Stimulated activated CD4-positive, alpha-beta T cell treated with anti-CD3 and anti-CD28 coated beads, Interleukin-12 subunit alpha, Interleukin-12 subunit beta, amount 100 ng/mL, for 4 hours (primary cell): ENCODE measurements at places on chromosomes 7 and 10.

DNA sequence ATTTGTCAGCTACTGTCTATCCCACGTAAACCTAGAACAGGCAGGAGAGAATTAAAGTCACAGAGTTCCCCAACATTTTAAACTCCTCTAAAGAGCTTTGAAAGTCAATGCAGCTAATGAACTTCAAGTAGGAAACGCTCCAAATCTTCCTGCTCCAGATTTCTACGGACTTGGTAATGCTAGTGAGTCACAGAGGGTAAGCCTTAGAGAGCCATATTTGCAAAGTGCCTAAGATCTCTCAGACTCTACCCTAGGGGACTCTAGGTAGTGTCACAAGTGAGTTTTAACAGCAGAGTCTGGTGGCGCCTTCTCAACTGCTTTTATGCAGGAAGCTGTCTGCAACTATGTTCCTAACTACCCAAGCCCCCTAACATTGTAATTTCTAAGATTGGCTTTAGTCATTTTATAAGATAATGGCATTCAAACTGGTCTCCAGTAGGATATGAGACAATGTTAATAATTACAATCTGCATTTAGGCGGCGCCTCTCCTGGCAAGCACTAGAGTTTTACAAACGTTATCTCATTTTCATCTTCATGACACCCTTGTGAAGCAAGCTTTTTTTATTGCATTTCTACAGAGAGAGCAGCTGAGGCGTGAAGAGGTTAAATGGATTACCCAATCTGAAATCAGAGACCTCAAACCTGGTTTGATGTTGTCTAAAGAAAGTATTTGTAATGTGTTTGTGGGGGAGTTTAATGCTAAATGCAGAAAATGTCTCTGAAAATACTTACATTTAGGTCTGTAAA is 22.0 kb upstream of the FZD1 start:
- DNase-seq = no peak

- DNase-seq = no peak
These were observed 20.2 kb upstream of the INSIG1 start for GRCh38 chr7:155277385-155277994.

DNA sequence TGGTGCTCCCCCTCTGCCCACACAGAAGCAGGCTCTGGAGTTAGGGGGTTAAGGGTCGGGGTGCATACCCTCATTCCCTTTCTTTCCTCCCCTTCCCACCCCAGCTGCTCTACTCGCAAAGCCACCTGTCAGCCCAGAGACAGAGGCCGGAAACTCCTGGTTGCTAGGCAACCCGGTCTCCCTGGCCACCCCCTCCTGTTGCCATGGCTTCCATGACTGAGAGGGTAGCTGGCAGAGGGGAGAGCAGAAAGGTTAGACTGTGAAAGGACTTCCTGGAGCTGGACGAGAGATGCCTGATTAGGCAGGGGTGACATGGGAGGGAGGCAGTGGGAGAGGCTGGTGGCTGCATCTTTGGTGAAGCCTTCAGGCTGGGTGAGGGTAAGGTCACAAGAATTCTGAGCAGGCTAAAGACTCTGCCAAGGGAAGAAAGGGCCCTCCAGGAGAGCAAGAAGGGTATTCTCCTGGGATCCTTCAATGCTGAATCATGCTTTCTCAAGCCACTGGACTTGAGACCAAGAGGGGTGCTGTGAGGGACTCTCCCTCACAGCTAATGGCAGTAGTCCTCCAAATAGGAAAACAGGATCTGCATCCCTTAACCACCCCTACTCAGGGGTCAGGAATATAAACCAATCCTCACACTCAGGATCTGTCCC is 5.4 kb downstream of the PSD start:
- no peak for DNase-seq

GRCh38 chr10:22341190-22341925 is 3.9 kb upstream of the SPAG6 start:
- no peak for DNase-seq

DNA sequence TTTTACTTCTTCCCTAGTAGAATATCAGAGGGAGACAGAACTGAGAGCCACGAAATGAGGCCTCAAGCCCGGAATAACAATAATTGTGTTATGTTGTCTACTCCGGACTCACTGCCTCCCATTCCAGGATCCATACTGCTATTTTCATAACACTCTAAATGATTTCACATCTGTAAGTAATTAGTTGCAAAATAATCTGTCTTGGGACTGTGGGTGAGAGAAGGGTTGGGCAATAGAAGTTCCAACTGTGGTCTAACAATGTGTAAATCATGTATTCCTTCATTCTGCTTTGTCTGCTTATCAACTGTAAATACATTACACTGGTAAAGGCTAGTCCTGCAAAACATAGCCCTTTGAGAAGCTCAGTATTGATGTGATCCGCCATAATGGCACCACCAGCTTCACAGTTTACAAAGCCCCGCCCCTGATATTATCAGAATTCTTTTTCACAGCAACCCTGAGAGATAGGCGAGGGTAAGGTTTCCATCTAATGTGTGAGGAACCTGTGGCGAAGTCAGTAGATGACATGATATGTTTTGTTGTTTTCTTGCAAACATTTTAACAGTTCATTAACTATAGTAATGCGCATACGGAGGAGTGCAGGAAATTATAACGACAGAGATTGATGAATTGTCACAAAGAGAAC is 265.7 kb upstream of the BMPER start:
- no peak for DNase-seq

GRCh38 chr7:12249706-12250105 is 38.6 kb downstream of the TMEM106B start:
- no peak for DNase-seq

GRCh38 chr10:6217611-6218010 is 14.9 kb downstream of the PFKFB3 start:
- DNase-seq = no peak

DNA sequence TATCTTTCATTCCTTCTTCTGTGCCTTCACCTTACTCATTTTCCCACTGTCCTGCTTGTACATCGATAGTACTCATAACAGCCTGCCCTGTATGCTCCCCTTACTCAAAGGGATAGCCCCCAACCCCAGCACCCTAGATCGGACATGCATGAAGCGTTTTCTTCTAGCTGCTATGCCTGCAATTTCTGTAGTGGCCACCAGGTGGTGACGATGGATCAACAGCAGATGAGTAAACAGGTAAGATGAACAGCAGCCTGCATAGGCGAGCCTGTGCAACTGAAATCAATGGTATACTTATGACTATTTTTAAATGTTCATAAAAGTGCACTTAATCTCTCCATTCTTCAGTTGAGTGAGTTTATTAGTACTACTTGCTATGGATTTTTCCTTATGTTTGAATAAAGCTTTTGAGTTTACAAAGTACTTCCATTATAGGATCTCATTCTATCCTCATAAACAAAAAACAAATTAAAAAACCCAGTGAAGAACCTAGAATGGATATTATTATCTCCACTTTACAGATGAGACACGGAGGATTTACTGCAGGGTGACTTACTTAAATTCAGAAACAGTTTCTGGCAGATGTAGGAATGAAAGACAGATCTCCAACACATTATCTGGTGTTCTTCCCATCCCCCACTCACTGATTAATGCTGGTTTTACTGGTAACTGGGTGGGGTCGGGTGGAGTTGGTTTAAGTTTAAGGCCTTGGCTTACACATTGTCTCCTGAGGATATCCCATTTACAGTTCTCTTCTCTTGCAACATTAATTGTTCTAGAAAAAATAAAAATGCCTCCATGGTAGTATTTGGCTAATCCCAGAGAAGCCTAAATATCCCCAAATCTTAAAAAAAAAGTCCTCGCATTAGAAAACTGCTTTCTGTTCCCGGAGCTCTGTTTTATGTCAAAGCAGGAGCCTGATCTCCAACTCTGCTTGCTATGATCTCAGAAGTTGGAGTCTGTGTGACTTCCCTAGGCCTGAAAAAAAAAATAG is 222.1 kb downstream of the GLI3 start:
- DNase-seq = peak; percentile 10

GRCh38 chr10:130222381-130222780 is 86.2 kb downstream of the GLRX3 start:
- DNase-seq = no peak

GRCh38 chr10:91682912-91683311 is 50.0 kb upstream of the PPP1R3C start:
- DNase-seq = no peak

DNA sequence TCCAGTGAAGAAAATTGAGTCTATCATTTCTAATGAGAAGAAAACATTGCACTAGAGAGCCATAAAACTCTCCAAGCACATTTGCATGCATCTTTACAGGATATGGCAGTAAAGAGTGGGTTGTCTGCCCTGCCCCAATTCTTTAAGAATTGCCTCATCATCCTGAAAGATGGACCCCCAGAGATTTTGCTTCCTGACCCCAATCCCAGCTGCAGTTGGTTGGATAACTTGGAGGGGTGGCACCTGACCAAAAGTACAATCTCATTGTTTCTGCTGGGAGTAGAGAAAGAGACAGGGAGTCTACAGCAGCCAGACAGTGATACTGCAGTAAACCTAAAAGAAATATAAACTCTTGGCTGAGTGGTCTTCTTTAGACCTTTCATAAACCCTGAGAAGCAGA is 49.1 kb upstream of the ADCY1 start:
- no peak for DNase-seq

DNA sequence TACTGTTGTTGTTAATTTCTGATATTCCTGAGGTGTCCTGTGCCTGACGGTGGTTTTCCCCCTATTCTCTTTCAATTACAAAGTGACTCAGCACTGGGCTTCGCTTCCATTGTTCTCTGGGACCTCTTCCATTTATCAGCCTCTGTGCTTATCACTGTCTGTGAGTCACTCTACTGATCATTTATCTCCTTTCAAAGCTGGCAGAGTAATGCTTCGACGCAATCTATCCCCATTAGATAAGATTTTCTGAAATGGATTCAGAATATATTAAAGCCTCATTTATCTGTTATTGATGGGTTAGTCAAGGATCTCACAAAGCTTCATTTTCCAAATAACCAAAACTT is 679.2 kb downstream of the SDK1 start:
- DNase-seq = no peak

DNA sequence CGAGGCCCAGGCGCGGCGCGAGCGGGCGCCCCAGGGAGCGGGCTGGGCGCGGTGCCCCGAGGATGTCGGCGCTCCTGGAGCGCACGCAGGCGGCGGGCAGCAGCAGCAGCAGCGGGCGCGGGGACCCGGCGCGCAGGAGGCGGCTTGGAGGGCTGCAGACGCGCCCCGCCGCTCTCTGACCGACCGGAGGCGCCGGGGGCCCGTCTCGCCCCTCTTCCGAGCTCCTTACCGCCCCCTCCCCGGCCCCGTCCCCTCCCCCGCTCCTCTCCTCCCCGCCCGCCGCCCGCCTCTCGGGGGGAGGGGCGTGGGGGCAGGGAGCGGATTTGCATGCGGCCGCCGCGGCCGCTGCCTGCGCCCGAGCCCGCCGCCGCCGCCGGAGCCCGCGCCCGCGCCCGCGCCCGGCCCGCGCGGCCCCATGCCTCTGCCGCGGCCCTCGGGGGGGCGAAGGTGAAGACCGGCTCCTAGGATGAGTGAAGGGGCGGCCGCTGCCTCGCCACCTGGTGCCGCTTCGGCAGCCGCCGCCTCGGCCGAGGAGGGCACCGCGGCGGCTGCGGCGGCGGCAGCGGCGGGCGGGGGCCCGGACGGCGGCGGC is at the start of gene NRG3:
Gene NRG3 (plus strand): TSS at position 320 of the 592 bp plus-strand sequence.
- no peak for DNase-seq

DNA sequence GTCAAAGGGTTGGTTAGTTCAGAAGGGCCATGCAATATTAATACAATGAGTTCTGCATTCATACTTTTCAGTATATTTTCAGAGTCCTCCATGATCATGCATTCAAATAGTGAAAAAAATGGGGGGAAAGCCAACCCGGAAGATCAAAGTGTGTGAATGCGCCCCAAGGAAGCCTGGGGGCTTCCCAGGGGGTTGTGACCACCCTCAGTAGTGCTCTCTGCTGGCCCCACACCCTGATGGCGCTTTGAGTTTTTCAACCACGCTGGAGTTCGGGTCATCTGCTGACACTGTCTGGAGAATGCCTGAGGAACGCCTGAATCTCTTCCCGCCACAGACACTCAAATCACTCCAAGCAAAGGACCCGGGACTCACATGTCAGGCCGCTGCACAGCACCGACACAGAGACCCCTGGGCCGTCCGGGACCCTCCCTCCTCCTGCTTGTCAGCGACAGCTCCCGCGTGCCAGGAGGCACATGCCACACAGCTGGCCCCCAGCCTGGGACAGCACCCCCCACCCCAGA is 1.0 kb downstream of the TNS3 start:
- no peak for DNase-seq

- DNase-seq = no peak
These were observed 73.0 kb downstream of the RTKN2 start for GRCh38 chr10:62195675-62195926.

GRCh38 chr10:102451105-102451969 is at the start of gene C10orf95:
Gene C10orf95, minus strand, starts transcription at chr10:102451543. Its CDS starts 450 bp downstream, at chr10:102451093.
- DNase-seq = peak; percentile 38

DNA sequence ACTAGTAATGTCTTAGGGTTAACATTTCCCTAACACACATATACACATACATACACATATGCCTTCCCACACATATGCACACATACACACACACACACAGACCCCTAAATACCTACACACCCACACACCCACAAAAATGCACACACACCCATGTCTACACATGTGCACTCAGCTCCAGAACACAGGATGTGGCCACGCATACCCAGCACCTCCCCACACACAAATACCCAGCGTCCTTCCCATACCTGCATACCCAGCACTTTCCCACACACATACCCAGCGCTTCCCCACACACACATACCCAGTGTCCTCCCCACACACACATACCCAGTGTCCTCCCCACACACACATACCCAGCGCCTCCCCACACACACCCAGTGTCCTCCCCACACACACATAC is 534.9 kb downstream of the DNAJB6 start:
- DNase-seq = no peak

GRCh38 chr7:103810112-103810744 is 179.2 kb downstream of the RELN start:
- DNase-seq = no peak
